Stromal cell of bone marrow (primary cell): ENCODE measurements at places on chromosomes 2 and 18.

DNA sequence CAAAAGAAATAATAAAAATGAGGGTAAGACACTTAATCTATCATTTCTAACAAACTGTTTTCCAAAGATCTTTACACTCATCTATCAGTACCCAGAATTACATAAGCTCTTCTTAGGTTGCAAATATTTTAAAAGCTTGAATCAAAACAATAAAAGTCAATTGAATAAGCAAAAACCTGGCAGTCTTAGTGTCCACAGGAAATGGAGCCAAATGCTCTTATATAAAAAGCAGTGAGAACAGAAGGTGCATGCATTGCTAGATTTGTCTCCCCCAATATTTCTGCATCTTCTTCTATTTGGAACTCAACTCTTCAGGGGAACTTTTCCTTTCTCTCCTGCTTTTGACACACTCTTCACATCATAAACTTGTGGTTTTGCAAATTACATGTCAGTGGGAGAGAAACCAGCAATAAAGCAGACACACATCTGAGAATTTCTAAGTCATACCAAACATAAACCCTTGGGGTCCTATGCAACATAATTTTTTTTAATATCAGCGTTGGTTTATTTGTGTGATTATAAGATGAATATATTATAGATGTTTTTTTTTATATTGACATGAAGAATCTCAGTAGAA lies 343.9 kb upstream of the ACVR2A start:
- DNase-seq = no peak

DNA sequence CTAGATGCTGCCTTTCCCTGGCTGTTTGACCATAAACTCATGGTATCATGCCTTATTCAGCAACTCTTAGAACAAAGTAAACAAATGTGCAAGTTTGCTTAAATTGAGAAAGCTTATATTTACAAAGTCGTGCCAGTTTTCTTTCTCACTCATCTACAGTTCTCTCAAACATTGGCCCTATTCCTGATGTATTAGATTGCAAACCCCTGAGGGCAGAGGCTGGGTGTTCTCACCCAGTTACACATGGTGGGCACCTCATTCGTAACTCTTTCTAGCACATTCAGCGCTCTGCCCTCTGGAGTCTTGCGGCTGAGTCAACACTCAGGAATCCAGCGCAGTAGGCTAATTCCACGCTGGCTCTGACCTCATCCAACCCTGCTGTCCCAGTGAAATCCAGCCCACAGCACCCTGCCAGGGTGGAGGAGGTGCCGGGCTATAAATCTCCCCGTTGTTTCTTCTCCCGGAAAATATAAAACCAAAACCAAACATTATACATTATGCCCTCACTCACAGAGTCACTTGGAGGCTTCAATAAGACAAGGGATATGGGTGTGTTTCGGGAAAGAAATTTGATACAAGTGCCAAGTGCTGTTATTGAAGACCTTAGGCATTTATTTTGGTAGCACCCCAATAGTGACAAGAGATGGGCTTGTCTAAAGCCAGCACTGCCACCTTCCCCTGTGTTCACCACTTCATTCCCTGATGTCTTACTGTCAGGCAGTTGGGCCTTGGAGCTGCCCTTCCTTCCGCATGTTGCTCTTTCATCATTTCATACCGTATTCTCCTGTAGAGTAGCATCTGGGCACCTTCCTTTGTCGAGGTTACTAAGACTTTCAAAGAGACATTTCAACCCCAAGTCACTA lies 287.4 kb downstream of the PRKCE start:
- peak; percentile 93 for DNase-seq

GRCh38 chr18:58212274-58212673 lies 168.2 kb downstream of the NEDD4L start:
- DNase-seq = no peak

- DNase-seq = no peak
These were observed 42.2 kb downstream of the KANSL1L start for GRCh38 chr2:210128961-210129360.

DNA sequence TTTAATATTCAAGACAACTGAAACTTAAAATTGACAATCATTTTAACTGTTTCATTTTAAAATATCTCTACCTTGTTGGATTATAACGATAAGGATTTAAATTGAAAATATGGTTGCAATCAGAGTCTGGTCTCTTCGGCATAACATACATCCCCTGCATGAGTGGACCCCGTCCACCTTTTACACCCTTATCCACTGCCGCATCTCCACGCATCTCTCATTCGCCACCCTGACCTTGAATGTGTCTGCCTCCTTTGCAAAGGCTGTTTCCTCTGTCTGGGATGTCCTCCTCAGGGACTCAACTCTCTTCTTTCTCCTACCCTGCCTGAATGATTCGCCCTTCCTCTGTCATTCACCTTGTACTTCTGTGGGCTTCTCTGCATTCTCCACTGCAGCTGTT lies 87.6 kb downstream of the SPATS2L start:
- DNase-seq = no peak

DNA sequence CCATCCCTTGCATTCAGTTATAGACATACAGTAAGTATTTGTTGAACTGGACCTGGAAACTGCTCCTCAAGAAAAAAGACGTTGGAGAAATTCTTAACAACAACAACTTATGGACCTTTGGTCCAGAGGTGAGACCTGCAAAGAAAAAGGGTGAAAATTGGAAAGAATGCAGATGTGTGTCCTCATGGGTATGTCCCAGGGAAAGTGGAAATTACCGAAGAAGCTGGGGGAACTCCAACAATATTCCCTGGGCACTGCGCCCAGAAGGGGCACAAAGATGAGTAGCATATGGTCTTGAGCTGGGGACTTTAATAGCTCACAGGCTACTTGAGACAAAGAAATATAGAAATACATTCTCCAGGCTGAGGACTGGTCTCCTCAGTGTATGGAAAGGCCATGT lies 35.5 kb upstream of the YWHAQ start:
- DNase-seq = no peak

GRCh38 chr18:3450012-3450798 lies at the start of gene TGIF1:
Gene TGIF1, plus strand, starts transcription at chr18:3450172. Its CDS starts 318 bp downstream, at chr18:3450490.
- DNase-seq = peak; percentile 57

DNA sequence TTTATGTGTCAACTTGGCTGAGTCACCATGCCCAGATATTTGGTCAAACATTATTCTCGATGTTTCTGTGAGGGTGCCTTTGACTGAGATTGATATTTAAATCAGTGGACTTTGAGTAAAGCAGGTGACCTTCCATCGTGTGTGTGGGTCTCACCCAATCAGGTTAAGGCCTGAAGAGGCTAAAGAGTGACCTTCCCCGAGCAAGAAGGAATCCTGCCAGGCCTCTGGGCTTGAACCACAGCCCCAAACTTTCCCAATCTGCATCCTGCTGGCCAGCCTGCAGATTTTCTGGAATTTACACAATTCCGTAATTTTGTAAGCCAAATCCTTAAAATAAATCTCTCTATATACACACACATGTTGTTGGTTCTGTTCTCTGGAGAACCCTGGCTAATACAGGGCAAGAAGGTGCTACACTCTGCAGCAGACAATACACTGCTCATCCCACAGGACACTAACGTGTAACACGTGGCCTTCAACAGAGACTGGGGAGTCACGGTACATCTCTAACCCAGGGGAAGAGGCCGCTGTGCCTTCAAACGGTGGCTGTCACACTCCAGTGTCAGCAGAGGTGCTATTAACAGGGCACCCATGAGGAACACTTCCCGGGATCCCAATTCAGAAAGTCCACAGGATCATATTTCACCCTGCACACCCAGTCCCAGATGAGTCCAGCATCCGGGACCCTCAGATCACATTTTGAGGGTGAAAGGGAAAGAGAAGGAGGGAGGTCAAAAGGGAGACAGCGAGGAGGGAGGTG lies 113.1 kb upstream of the ID2 start:
- DNase-seq = no peak

- DNase-seq = peak; percentile 81
These were observed 501.1 kb upstream of the TNP1 start for GRCh38 chr2:217360781-217361482.

DNA sequence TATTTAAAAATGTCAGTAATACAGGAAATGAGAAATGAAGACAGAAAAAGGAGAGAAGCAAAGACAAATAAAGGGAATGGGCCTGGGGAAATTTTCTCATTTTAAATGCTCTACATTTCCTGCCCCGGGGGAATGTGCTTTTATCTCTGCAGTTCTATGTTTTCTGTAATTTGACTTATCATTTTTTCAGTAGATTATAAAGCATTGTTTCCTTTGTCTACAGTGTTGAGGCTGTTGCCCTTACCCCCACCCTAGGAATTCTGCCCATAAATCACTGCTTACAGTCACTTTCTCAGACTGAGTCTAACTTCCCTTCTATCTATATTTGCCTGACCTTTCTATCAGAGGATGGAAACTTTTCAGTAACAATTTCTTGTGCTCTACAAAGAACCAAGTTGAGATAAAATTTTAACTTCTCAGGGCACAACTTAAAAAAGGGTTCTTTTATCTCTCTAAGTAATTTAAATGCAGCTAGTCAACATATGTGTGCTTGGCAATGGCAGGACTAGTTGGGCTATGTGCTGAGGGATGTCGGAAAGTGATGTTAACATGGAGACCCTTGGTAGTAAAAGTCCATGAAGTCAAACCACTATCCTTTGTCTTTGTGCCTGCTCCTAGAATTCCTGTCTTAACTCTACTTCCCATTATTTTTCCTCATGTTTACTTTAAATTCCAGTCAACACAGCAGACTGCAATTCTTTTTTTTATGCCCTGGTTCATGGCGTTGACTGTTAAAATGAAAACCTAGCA lies 146.5 kb upstream of the MMADHC start:
- no peak for DNase-seq
